NAMALWA (cell line): ENCODE measurements at places on chromosomes 16 and 17.

DNA sequence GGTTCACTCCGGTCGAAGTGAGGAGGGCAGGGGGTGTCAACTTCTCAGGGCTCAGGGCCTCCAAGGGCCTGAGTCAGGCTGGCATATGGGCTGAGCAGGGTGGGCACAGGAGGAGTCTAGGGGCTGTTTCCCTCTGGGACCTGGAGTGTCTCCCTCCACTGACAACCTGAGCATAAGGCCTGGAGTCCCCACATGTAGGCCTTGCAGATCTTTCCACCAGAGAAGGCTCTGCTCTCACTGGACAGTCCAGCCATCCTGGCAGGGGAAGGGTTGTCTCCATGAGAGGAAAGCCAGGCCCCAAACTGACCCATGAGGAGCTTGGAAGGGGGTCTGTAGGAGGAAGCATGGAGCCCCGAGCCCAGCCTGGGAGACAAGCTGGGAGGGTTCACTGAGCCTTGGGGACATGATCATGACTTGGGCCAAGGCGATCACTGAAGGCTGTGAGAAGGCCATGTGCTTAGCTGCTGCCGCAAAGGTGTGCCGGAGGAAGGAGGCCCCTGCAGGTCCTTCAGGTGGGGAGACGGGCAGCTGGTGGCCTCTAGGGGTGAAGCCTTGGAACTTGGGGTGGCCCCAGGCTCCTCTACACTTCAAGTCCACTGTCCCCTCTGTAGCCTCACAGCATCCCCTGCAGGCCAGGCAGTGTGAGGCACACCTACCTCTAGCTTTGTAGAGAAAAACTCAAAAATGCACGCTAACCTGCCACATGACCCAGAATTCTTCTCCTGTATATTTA is 9.9 kb downstream of the CMTM2 start:
- DNase-seq: peak; percentile 58

GRCh38 chr16:77680496-77680895 is 41.8 kb upstream of the NUDT7 start:
- no peak for DNase-seq

DNA sequence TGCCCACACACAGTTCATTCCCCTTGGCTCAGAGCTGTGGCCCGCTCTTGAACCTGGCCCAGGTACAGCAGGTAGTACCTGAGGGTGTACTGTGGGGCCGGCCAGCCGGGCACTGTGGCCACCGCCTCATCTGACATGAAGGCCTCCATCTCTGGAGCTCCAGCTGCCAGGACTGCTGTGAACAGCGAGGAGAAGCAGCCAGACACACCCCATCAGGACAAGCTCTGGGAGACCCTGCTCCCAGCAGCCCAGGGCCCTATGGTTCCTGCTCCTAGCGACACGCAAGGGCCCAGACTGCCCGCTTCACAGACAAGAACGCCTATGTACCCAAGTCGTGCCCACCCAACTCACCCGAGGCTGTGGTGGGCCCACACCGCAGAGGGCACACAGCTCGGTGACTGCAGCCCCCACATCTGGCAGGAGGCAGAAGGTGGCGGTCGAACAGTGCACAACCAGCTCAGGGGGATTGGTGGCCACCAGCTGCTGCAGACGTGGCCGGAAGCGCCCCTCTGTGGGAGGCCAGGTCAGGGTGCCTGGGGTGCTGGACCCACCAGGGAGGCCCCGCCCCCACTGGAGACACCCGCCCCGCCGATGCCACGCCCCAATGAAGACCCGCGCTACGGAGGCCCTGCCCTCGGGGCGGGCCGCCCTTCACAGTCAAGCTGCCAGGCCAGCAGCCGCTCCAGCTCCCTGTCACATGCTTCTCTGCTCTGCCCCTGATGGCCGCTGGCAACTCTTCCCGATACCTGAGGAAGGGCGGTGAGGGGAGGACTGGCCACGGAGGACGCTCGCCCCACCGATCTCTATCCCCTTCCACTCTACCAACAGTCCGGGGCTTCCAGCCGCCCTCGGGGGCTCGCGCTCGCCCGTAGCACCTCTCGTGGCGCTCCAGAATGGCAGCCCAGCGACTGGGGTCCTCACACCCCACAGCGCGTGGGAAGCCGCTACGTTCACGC is 1.1 kb upstream of the STUB1 start:
- peak; percentile 79 for DNase-seq

GRCh38 chr17:9018726-9019125 is 2.6 kb upstream of the NTN1 start:
- no peak for DNase-seq

GRCh38 chr17:40364906-40365305 is 369 bp upstream of the GJD3 start:
- no peak for DNase-seq
